ENCODE measurements at places on chromosomes 12 and 14.

GRCh38 chr14:34843011-34843554 lies 32.1 kb downstream of the BAZ1A start:
- DNase-seq: peak; percentile 3

DNA sequence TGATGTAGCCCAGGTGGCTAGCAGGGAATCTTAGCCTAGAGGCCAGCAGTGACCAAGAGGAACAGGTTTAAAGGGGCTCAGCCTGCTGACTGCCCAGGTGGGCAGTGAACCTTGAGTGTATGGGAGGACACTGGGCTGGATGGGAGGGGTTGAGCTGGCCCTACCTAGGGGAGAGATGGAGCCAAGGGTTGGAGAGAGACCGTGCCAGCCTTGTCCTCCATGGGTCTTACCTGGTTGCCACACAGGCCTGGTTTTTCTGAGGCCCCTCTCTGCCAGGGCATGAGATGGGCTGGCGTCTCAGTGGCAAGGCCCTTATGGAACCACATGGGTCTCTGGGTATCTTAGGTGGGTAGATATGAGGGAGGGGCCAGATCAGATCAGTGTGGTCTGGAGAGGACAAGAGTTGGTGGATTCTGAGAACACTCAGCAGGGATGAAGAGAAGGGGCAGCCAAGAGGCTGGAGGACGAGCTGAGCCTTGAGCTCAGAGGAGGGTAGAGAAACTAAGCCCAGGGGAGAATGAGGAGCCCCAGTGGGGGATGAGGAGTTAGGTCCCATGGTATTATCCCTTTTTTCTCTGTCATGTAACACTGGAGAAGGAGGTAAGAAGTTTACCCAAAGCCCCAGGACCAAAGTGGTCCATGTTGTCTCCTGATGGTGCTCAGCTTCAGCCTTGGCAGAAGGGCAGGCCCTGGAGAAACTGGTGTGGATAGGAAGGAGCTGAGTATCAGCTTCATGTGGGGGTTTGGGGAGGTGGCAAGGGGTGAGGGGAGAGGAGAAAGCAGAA lies 3.7 kb downstream of the GZMB start:
- DNase-seq: no peak

DNA sequence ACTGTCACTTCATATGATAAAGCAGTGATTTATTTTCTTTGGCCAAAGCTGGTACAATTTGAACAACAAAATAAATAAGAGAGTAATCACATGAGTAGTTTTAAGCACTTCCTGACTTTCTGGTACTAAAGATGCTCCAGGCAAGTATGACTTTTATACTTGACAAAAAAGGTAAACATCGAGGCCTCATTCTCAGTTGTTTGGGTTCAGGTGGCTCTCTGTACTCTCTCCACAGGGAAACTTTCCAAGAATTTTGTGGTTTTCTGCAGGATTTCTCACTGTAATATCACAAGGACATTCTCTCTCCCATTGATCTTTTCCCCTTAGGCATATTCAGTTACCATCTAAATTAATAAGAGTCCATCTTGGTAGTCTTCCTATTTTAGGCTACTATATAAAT lies 26.6 kb upstream of the KCNC2 start:
- no peak for DNase-seq

GRCh38 chr12:546920-547845 lies 87.4 kb downstream of the B4GALNT3 start:
- peak; percentile 80 for DNase-seq

DNA sequence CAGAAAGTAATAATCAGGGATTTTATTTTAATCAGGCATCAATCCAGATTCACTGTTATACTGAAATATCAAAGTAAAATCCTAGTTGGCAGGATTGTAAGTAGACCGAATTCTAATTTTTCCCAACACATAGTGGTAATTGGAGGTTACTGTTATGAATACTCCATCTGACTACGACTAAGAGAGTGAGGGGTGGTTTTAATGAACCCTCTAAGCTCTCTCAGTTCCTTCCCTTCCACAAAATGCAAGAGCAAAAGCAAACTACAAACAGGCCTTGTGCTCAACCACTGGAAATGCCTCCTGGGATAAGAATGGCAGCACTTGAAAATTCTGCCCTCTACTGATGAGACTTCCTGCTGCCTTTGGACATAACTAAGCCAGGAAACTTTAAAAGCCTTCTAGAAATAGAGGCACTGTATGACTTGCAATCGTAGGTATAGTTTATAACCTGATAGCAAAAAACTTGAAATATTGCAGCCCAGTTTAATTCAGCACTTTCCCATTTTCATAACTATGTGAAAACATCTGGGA lies 184.8 kb downstream of the SLC16A7 start:
- peak; percentile 32 for DNase-seq

DNA sequence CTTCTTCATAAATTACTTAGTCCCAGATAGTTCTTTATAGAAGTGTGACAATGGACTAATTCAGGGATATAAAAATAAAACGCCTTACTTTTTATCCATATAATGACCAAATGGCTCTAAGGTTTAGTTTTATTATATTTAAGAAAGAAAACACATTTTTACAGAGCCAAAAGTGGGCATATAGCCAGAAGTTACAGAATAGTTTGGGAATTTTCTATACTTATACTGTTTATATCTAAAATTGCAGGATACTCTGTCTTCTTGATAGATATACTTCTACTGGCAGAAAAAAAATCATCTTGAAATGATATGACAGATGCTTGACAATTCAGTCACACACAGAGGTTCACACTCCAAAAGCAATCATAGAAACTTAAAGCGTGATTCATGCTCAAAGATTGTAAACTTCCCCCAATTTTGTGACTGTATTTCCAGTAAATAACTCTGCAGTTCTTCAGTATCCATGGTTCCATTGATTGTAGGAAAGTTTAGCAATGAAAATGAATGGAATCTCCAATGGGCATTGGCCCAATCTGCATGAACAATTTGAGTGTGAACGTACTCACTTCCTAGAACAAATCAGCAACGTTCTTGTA lies 307.8 kb downstream of the NOVA1 start:
- no peak for DNase-seq

GRCh38 chr12:25254271-25254880 lies 3.6 kb upstream of the KRAS start:
- DNase-seq: no peak

DNA sequence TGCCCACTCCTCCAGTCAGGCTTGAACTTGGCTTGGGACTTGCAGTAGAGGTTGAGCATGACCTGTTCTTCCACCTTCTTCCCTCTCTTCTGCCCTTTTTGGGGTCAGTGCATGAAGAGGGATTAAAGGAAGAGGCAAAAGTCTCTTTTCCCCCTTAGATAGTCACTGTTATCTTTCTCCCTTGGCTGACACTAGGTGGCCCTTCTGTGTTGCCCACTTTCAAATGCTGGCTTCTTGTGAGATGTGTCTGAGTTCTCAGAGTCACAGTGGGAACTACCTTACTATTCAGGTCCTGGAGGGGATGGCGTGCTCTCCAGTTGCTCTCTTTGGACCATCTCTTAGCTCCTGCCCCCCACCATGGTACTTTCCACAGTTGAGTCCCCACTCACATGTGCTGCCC lies 73.6 kb downstream of the GPR65 start:
- DNase-seq: no peak

DNA sequence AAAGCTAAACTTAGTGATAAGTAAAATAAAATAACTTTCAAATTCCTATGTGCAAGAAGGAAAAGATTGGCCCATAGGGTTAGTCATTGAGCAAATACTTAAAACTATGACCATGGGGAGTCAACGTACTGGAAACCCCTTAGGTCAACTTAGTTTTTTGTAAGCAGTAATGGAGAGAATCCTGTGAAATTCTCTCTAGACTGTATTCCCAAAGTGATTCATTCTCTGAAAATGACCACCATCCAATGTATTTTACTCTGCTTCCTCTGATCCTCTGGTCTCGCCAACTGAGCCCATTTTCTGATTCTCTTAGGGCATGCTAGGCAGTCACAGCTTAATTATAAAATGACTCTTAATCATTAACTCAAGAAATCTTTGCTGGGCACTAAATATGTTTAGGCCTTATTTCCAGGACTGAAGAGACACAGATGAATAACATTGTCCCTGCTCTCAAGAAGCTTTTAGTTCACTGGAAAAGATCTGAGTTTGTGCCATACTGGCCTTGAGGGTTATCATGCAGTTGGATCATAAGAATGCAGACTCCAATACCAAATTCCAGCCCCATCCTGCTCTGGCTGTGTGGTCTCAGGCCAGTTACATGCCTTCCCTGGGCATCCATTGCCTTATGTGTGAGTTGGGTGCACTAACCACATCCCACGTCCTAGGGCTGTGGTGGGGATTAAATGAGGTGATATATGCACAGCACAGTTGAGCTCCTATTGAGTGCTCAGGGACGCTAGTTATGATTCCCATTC lies 732.4 kb downstream of the AACS start:
- DNase-seq: no peak

DNA sequence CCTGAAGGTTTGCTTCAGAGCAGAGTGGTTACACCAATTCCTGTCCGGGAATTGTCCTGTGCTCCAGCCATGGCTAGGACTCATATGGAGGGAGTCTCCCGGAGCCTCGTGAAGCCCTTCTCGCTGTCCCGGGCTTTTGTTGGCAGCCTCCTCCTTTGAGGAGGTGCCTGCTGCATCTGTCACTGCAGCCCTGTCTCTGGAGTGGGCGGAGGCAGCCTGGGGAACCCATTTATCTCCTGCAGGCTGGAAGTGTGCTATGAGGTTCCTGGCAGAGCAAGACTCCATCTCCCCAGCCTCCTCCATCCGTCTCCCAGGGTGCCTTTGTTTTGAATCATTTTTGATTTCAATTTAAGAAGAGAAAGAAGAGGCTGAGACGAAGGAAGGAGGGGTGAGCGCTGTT lies 355.3 kb downstream of the GLT1D1 start:
- peak; percentile 18 for DNase-seq

DNA sequence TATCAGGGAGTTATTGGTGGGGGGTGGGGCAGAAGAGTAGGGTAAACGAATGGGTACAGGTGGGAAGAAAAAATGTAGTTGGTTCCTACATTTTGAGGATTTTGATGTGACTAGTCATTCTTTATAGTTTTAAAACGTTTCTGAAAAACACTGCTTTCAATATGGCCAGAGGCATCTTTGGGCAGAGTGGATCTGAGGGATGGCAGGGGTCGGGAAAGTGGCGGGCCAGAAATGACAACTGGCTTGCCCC lies 527 bp upstream of the ATP23 start:
- no peak for DNase-seq

- no peak for DNase-seq
These were observed 392.8 kb downstream of the SOX5 start for GRCh38 chr12:23556661-23557060.

GRCh38 chr14:36683083-36683724 lies 21.5 kb downstream of the PAX9 start:
- DNase-seq: no peak

- no peak for DNase-seq
These were observed 12.2 kb downstream of the POLR3B start for GRCh38 chr12:106369624-106370346.

GRCh38 chr12:111249018-111249370 lies 119.9 kb downstream of the PHETA1 start:
- DNase-seq: no peak

GRCh38 chr12:70002912-70003255 lies 177.9 kb downstream of the MYRFL start:
- no peak for DNase-seq

- peak; percentile 54 for DNase-seq
These were observed 6.6 kb upstream of the PLEKHG7 start for GRCh38 chr12:92696216-92696615.

GRCh38 chr14:85532374-85533022 lies 2.6 kb downstream of the FLRT2 start:
- DNase-seq: no peak

GRCh38 chr12:74892057-74892633 lies 317.5 kb downstream of the KCNC2 start:
- no peak for DNase-seq

All from head of caudate nucleus (tissue), 42 donors.